ENCODE measurements at places on chromosomes 1 and 21.
A peak's percentile ranks its signal among the peaks of the same experiment; 100 is the strongest.

GRCh38 chr1:16186655-16187235 is 25.7 kb downstream of the ARHGEF19 start:
- DNase-seq, result no peak

DNA sequence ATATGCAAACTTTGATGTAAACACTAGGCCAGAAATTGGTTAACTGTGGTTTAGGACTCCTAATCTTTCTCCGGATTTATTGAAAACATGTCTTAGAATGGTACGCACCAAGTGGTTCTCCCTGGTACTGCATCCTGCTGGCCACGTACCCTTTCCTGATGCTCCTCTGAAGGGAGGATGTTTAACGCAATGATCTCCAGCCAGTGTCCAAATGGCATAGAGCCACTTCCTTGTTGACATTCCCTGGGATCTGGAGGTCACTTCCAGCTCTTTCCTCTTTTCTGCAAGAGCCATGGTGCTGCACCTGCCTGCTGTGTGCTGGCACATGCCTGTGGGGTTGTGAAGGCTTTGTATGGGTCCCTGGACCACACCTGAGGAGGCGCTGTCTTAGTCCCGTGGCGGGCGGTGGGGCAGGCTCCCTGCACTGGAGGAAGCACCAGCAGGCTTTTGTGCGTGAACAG is 53.9 kb downstream of the GALNT2 start:
- no peak for DNase-seq

GRCh38 chr1:33918368-33918767 is 54.5 kb downstream of the HMGB4 start:
- DNase-seq, result no peak

DNA sequence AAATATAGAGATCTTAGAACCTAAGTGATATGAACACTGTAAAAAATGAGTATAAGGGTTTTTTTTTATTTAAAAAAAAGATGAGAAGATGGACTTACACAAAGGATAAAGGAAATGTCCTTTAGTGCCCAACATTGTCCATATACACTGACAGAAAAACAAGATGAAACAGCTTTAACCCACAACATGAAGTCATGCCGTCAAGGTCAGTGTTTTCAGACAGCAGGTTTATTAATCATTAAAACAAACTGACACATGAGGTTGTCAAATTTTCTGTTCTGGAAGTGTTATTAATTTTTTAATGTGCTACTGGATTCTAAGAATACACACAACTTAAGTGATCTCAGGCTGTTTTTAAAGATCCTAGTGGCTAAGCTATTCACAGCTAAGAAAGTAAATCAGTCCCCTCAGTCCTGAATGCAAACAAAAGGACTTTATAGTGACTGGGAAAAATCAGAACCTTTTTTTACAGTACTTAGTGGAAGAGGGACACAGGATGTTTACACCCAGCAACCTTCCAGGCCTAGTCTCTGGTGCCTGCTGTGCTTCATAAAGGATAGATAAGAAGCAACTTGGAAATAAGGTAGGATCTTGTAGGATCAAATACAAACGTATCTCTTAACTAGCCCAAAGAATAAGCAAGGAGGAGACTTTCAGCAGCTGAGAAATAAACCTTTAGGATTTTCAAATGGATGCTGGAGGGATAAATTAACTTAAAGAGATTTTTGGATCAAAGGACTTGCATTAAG is 21.9 kb upstream of the PKN2 start:
- DNase-seq, result no peak

GRCh38 chr1:80994934-80995333 is 805.8 kb upstream of the ADGRL2 start:
- DNase-seq, result no peak

GRCh38 chr1:155326631-155327037 is 5.9 kb downstream of the RUSC1 start:
- no peak for DNase-seq

- peak; percentile 56 for DNase-seq
Measured at GRCh38 chr1:24481101-24481500, 21.5 kb upstream of the RCAN3 start.

DNA sequence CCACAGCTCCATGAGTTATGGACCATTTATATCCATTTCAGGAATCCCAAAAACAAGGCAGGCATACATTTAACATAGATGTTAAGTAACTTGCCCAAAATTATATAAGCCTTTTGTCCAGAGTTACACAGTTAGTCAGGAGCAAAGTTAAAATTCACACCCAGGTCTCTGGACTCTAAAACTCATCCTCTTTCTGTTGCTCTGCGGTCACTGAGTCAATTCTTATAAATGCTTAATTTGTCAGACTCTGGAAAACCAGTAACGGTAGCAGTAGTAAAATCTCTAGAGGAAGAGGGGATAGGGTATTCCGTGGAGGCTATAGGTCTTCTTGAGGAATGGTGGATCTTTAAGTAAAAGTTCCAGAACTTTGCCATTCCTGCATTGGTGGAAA is 223.6 kb upstream of the JUN start:
- DNase-seq, result no peak

DNA sequence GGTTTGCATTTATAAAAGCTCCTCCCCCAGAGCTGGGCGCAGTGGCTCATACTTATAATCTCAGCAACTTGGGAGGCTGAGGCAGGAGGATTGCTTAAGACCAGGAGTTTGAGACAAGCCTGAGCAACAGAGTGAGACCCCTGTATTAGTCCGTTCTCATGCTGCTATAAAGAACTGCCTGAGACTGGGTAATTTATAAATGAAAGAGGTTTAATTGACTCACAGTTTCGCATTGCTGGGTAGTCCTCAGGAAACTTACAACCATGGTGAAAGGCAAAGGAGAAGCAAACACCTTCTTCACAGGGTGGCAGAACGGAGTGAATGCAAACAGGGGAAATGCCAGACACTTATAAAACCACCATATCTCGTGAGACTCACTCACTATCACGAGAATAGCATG is 52.5 kb downstream of the ZNF684 start:
- DNase-seq, result no peak

DNA sequence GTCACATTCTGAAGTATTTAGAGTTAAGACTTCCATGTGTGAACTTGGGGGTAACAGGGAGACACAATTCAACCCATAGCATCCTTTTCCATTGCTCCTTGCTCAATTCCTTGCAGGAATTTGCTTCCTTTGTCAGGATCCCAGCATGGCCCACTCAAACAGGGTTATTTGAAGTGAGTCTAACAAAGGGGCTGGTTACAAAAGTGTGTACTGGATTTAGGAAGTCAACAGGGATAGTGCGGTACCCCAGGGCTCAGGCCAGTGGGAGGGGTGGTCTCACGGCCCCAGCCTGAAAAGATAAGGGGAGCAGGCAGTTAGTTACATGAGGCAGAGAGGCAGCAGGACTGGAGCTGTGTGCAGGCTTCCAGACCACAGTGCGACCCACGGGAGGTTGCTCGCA is 14.4 kb downstream of the LRRC38 start:
- DNase-seq, result no peak

- DNase-seq, result no peak
Measured at GRCh38 chr1:29157269-29157601, 24.5 kb downstream of the SRSF4 start.

- no peak for DNase-seq
Measured at GRCh38 chr1:89274411-89274857, 1.8 kb upstream of the GBP5 start.

DNA sequence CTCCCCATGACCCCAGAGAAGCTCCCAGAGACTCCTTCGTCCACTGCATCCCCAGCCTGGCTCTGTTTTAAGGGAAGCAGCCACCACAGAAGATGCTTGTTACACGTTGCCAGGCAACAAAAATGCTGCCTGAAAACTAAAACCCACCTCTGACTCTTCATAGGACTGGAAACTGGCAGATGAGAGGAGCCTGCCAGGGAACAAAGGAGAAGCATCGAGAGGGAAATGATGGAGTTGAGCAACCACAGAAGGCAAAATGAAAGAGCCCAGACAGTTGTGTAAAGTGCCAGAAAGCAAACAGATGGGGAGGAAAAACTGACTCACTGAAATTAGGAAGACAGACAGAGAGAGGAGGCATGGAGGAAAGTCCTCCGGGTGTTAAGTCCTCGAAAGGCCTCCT is 118.4 kb downstream of the KCNN3 start:
- no peak for DNase-seq

DNA sequence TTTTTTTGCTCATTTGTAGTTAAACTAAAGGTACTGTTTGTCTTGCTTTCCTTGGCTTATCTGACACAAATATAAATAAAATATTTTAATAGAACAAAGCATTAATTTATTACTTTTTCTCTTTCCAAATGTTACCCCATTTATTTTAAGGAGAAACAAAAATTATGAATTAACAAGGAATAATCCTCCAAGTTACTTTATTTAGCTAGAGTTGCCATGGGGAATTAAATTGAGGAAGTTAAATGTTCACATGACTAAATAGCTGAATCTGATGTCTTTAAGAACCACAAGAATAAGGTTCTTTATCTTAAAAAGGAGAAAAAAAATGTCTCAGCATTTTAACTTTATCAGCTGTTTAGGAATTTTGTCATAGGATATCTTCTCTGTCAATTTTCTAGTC is 12.3 kb downstream of the ATG4C start:
- DNase-seq, result no peak

DNA sequence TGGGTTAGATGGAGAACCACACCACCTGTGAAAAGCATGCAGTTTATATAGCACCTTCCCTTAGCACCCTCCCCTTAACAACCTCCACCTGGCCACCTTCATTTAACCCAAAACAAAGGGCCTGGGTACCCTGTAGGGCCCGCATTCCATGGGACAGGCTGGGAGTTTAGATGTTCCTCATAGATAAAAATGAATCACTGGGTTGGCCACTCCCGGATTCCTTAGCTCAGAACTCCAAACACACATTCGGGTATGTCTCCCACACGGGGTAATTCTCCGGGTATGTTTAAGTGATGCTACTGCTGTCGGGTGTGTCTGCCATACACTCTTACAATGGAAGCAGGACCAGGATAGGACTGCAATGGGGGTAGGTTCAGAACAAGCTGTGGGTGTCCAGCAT is 43.9 kb upstream of the FOXO6 start:
- DNase-seq, result no peak

DNA sequence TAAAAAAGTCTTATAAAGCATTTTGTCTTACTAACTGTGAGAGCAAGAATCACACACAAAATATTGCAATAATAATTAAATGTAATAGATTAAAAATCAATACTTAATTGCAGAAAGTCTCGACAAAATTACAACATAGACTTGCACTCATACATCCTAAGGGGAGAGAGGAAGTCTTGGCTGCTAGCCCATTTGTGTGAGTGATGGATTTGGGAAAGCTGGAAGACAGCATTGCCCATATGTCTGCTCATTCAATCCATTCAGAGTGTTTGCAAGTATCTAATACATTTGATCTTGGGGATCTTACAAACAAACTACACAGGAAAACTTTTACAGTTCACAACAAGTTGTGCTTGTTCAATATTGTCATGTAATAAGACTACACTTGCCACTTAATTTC is 140.5 kb downstream of the COL11A1 start:
- DNase-seq, result no peak

DNA sequence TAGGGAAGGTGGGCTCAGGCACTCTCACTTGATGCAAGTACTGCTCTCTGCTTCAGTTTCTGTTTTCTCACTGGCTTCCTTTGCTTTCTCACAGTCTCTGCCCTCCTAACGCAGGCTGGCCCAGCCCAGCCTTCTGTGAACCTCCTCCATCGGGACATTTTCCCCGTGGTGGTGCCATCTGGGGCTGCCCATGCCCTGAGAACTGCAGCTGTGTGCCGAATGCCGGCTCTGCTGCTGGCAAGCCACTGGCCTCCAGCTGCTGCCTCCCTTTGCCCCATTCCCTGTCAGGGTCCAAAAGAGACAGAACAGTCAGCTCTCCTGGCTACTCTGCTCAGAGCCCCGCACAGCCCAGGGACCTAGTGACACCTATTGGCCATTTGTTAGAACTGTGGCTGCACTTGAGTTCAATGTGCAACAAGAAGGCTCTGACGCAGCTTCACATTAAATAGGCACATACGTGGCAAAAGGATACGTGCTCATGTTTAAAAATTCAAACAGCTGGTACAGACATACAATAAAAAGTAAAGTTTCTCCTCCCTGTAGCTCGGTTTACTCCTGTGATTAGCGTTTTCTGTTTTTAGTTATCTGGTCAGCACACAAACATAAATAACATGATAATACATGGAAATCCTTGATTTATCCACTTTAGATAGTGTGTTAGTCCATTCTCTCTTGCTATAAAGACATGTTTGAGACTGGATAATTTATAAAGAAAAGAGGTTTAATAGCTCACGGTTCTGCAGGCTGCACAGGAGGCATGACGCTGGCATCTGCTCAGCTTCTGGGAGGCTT is 46.6 kb downstream of the FCRL5 start:
- no peak for DNase-seq

DNA sequence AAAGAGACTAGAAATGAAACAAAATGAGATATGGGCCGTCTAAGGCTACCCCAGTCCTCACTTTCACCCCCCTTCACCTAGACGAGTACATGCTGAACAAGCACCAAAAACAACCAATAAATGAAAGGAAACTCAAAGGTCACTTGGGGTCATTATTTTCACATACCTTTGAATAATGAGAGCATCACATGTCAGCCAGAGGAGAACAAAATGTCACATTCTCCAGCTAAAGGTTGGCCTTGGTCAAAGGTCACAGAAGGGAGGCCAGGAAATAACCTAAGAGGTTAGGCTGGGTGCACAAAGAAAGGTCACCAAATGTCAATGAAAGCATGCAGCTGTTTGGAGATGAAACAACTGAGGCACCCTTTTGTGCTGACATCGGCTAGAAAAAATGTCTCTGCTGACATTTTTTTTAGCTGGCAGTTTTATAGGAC is 288.7 kb upstream of the USP25 start:
- no peak for DNase-seq

- DNase-seq, result no peak
Measured at GRCh38 chr1:91763252-91763651, 122.7 kb downstream of the TGFBR3 start.

DNA sequence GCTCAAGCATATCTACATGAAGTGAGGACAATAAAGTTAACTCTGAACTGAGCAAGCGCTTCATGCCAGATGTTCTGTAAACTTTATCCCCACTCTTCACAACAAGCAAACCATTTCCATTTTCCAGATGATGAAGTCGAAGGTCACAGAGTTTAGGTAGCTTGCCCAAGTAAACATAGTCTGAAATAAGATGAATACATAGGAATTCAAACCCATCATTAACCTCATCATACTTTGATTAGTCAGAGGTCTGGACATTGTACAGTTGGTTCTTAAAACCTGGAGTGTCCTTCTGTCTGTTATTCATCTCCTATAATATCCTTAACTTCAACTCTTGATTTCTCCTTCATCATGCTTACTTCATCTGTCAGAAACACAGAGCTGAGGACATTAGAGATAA is 180.3 kb upstream of the C8B start:
- no peak for DNase-seq
